GM23248 (cell line): ENCODE measurements at places on chromosomes 4 and X. TPM values are rescaled to one million over a fixed set of nuclear protein-coding genes. Genes with fewer than 3 reads are reported as not detected.

The SSX1 gene
- not detected in 2 replicates for total RNA-seq

The CT45A3 gene
- total RNA-seq: not detected in 2 replicates

The NKX6-1 gene
- total RNA-seq: 0.11 TPM in 1 of 2 replicates, not detected in the other

The RXFP1 gene
- 2.9 and 3.1 TPM in 2 replicates for total RNA-seq

The TMPRSS11D gene
- total RNA-seq: not detected in 2 replicates

The ZNF630 gene
- total RNA-seq: 0.22 and 0.25 TPM in 2 replicates

The SULT1E1 gene
- not detected in 2 replicates for total RNA-seq

The CPLX1 gene
- not detected in 2 replicates for total RNA-seq

The TMPRSS11A gene
- not detected in 2 replicates for total RNA-seq

- peak; percentile 46 for DNase-seq
These were observed 37.2 kb downstream of the GUCY1B1 start for GRCh38 chr4:155795991-155796390.

DNA sequence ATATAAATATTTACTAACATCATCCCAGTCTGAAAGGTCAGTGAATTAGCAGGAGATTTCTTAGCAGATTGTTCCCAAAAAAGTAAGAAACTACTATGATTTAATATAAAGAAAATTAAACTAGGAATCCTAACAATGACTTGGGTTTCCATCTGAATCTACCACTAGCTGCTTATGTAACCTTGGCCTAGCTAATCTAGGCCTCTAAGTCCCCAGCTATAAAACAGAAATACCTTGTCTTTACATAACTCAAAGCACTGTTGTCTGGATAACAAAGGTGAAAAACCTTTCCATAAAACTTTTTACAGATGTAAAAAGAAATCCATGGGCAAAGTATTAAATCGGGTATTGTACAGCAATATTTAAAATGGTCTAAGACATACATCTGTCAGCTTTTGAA lies 3.0 kb downstream of the FBXL5 start:
- DNase-seq: peak; percentile 16

DNA sequence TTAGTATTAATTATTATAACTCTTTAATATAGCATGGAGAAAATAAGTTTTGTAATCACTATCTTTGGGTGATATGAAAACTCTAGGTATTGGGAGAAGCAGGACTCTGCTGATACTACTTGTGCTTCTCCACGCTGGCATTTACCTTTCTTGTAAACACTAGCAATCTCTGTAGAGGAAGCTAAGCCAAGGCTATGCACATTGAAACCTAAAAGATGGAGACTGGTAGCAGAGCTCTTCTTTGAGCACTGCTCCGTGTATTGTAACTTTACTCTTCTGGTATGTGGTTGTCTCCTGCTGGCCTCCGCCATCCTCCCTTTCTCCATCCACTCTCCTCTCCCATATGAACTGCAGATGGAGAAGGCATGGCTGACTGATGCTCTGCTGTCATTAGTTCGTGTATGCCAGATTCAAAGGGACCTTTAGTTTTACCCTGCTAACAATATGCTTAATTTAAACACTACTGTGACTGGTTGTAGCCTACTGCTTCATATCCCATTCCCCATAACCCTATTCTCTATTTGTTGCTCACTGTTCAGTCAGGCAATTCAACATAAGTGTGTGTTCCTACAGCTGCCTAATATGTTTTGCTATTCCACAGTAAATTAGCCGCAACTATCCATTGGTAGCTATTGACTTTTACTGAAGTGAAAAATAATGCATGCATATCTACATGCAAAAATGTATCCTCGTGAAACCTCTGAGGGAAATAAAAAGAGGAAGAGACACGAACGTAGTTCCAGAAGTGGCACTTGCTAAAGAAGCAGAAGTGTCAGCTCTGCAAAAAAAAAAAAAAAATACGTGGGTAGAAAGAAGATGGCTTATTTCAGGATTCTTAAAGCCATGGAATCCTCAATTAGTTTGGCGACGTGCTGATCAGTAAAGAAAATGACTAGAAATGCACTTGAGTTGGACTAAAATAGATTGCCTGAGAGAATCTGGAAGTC lies 55.6 kb upstream of the CCSER1 start:
- DNase-seq: no peak

DNA sequence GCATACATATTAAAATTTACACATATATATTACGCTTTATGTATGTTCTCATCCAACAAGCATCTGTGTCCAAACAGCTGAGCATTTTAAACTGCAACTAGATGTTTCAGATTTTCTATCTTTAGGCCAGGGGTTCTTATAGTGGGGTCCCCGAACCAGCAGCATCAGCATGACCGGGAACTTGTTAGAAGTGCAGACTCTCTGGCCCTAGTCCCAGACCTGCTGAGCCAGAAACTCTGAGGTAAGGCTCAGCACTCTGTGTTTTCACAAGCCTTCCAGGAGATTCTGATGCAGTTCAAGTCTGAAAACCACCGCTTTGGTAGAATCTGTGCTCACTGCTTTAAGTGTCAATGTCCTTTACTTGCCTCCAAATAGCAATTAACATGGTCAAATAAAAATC lies 266.2 kb upstream of the CASK start:
- no peak for DNase-seq

DNA sequence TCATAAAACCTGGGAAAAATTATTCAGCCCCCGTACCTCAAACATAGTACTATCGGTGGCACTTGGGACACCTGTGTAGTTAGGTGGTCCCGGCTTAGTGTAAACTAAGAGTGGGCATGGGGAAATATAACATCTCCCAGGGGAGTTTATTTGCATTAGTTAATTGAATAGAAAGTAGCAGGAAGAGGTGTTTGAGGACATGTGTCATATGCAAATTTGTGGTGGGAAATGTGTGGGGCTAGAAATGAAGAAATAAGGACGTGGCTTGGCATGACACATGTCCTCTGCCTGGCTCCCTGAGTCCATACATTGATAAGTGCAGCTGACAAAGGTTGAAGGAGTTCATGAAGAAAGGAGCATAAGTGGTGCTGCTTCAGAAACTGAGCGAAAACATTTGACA lies 483.6 kb downstream of the SH2D1A start:
- DNase-seq: no peak

DNA sequence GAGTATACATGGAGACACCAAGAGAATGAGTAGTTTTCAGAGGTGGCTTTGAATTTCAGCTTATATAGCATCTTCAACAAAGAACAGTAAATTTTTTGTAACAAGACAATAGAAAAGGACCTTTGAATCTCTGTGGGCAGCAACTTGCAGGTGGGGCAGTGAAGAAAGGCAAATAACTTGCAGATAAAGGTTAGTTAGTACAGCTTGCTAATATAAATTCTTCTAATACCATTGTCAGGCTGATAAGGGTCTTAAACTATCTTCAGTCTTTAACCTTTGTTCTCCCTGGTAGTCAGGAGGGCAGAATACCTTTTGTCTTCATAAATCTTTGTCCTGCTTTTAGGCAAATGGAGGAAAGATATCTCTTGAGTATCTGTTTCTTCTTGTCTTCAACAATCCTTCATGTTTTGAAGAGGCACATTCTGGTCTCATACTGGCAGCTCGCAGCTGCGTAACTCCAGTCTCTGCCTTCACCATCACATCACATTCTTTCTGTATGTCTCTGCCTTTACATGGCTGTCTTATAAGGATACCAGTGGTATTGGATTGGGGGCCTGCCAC lies 16.0 kb downstream of the ANXA3 start:
- DNase-seq: no peak

DNA sequence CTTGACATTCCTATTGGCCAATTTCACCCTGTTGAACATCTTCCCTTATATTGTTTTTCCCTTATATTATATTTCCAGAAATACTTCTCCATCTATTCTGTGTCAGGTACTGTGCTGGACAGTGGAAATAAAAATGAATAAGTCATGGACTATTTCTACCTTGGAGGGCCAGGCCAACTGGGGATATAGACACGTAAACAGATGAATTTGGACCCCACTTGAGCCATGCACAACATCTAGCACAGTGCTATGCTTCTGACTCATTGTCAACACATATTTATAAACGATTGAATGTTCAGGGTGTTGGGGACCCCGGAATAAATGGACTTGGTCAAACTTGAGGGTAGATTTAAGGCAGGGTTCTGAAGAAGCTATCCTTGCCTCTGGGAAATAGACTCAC lies 111.1 kb downstream of the ANK2 start:
- no peak for DNase-seq

GRCh38 chrX:13901354-13901753 lies 84.5 kb upstream of the GPM6B start:
- DNase-seq: no peak

DNA sequence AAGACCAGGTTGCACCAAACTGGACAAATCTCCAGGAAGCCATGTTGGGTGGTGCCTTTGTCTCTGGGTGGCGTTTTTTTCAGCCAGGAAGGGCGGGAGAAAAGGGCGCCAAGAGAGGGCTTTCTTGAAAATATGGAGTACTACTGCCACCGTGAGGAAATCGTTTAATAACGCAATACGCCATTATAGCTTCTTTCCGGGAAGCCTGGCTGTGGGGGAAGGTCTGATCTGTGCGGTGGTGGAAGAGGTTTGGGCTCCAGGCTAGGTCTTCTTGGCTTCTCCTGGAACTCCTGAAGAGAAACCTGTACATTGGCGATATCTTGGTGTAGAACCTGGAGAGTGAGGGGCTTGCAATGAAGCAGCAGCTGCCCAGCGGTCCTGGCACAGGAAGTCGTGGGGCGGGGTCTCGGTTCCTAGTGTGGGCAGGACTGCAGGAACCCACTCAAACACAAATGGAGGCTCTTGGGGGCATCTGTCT lies 202.7 kb downstream of the OR13H1 start:
- DNase-seq: no peak

- DNase-seq: no peak
These were observed 60.3 kb upstream of the PRRG3 start for GRCh38 chrX:151634937-151635336.

- no peak for DNase-seq
These were observed 327.8 kb downstream of the PDGFC start for GRCh38 chr4:156643826-156644225.

DNA sequence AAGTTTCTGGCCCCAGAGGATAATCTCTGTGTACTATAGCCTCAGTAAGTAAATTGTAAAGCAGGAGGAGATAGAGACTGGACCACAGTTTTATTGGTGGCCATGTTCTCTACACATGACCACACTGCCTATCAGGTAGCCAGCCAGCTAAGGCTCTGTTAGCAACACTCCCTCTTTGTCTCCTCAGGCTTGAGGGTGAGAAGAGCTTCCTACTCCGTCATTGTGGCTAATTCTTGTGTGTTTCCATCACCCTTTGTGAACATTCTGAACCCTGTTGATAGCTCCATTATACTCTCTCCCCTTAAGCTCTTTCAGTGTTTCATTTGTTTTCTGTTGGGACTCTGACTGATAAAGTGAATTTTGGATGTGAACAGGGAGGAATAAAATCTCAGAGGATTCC lies 233.4 kb downstream of the CFAP299 start:
- DNase-seq: no peak

GRCh38 chrX:50719614-50720013 lies 94.4 kb downstream of the SHROOM4 start:
- no peak for DNase-seq

GRCh38 chr4:8585186-8585585 lies 5.0 kb downstream of the GPR78 start:
- DNase-seq: no peak

DNA sequence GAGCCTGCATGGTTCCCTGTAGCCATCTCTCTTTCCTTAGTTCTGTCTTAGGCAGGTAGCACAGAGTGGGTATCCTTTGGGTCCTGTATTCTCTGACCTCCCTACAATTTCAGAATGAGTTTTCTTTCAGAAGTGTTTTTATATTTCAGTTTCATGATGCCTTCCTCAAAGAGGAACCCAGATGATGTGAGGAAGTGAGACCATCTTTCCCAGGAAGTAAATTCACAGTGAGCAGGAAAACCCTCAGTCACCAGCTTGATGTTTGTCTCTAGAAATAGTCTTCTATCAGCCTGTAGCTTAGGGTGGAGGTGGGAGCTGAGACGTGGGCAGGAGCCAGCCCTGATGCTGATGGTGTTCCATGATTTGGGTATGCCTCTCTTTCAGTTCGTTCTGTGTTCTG lies 16.9 kb downstream of the PLAC1 start:
- DNase-seq: no peak

- peak; percentile 93 for DNase-seq
These were observed 44.5 kb downstream of the SCFD2 start for GRCh38 chr4:53321151-53321983.

DNA sequence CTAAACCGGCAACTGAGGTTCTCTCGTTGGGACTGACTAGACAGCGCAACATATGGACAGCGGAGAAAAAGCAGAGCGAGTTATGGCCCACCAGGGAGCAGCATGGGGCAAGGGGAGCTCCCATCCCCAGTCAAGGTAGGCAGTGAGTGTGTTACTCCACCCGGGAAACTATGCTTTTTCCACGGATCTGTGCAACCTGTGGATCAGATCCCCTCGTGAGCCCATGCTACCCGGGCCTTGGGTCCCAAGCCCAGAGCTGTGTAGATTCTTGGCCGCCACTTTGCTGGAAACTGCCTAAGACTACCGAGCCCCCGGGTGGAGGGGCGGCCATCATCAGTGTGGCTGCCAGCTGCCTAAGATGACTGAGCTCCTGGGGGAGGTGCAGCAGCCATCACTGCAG lies 140.9 kb downstream of the PAPSS1 start:
- no peak for DNase-seq

- peak; percentile 61 for DNase-seq
These were observed 259.2 kb downstream of the GPC3 start for GRCh38 chrX:133726211-133726630.

DNA sequence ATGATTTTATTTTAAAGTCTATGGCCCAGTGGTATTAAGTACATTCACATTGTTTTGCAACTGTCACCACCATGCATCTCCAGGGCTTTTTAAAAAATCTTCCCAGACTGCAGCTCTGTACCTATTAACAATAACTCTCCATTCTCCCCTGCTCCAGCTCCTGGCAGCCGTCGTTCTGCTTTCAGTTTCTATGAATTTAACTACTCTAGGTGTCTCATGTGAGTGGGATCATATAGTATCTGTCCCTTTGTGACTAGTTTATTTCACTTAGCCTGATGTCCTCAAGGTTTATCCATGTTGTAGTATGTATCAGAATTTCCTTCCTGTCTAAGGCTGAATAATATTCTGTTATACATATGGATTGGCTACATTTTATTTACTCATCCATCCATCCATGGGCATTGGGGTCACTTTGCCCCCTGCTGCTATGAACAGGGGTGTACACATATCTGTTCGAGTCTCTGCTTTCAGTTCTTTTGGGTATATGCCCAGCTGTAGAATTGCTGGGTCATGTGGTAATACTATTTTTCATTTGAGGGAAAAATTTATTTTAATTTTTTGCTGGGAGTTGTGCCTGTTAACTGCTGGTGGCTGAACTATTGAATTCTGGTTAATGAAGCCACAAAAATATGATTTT lies 131.3 kb downstream of the ARHGAP10 start:
- DNase-seq: no peak

DNA sequence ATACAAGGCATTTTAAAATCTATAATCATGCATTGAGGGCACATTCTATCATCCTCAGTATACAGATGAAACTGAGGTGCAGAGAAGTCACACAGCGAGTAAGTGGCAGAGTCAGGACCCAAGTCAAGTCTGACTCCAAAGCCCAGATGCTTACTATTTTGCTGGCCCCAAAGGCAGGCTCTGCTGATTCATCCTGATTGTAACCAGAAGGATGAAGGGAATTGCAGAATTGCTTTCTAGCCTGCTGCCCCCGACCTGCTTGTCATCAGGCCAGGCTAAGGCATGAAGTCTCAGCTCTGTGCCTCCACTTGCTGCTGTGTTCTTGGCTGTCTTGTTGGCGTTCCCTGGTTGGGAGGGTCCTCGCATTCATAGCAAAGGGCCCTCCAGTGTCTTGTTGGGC lies 62.7 kb downstream of the SLC9A6 start:
- peak; percentile 82 for DNase-seq

GRCh38 chr4:27270435-27270834 lies 409.8 kb downstream of the STIM2 start:
- no peak for DNase-seq

- no peak for DNase-seq
These were observed 64.3 kb upstream of the RAPGEF2 start for GRCh38 chr4:159038536-159038935.
